Stimulated activated CD8-positive, alpha-beta memory T cell treated with anti-CD3 and anti-CD28 coated beads, Interleukin-7, amount 100 ng/mL, for 48 hours (primary cell): ENCODE measurements at places on chromosomes 12 and 14.

- no peak for DNase-seq
Observed at GRCh38 chr12:105580821-105581352, 250.4 kb downstream of the C12orf75 start.

GRCh38 chr12:8816448-8817050 lies 5.9 kb upstream of the A2ML1 start:
- DNase-seq = no peak

- DNase-seq = no peak
Observed at GRCh38 chr12:53048033-53048779, 1.7 kb upstream of the TNS2 start.

- DNase-seq = no peak
Observed at GRCh38 chr12:24496755-24497154, 452.1 kb downstream of the BCAT1 start.

DNA sequence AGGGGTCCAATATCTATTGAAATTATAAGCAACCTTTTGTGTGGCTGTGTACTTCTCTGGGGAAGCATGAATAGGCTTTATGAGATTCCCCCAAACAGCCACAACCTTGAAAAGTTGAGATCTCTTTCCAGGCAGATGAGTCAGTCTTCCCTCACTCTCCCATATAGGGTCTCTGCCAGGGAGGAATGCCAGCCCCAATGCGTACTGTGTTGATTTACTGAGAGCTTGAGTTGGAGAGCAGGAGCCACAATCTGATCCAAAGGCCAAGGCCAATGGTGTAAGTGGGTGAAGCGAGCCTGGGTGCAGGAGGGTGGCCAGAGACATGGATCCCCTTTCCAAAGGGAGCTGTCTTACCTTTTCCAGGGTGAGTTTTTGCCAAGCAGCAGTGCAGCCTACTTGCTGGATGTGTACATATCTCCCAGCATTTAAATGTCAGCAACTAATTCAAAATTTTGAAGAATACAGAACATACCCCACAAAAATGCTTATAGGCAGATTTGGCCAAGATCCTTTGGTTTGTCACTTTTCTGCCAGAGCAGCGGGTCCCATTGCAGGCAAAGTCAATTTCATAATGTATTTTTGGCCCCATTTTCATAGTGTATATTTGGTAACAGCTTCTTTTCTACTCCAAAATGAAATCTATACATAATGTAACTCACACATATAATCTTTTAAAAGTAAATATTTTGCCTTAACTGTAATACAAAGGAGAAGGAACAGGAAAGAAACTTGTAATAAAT lies 88.2 kb downstream of the TBC1D30 start:
- DNase-seq = no peak

DNA sequence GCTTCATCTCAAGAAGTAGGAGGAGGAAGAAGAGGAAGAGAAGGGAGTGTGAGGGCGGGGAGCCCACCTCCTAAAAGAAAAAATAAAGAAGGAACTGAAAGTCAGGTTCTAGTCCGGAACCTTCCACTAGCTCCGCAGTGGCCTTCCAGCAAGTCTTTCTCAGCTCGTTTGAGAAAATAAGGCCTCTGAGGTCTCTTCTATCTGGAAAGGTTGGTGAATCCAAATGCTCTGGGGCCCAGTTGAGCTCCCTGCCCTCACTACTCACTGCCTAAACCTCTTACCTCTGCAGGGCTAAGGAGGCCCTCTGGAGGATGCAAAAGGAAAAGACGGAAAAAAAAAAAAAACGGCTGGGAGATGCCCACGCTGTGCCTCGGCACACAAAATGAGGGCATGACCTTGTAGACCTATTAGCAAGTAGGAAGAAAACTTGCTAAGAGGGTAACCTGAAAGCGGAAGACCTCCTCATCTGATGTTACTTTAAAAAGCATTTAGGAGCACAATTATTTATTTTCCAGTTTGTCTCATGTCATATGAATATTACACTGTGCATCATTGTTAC lies 35.9 kb downstream of the FBLN5 start:
- no peak for DNase-seq

- no peak for DNase-seq
Observed at GRCh38 chr12:11651381-11651780, 1.9 kb downstream of the ETV6 start.

DNA sequence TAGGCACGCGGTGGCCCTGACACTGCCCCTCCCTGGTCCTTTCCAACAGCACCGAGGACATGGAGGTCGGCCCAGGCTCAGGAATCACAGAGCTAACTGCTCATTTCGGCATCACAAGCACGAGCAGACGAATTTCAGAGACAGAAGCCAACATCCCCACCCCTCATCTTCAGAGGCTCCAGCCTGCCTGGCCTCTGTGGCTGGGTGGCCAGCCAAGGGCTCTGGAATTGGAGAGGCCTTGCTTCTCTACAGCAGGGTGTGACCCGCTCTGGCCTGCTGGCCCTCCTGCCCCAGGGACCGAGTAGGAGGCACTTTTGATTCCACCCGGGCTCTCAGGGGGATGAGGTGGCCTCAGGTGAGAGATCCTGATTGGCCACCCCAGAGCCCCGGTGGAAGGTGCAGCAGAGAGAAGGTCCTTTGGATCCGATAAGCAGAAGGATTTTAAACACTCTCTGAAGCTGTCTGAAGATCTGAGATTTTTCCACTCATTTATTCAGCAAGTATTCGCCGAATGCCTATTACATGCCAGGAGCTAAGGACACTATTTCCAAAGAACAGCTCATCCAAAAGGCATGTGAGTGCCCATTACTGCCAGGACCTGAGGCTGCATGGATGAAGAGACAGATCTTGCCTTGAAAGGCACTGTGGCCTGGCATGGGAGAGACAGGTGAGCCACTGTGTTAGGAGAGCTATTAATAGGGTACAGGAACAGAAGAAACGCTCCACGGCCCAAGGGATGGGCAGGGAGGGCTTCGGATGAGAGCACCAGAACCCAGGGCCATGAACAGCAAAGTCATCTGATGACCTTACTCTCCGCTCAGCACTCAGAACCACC lies 10.2 kb downstream of the BAG5 start:
- no peak for DNase-seq

GRCh38 chr14:90475298-90475697 lies 78.5 kb downstream of the CALM1 start:
- DNase-seq = no peak

GRCh38 chr14:105844810-105845724 lies 318.7 kb downstream of the TMEM121 start:
- DNase-seq = no peak

DNA sequence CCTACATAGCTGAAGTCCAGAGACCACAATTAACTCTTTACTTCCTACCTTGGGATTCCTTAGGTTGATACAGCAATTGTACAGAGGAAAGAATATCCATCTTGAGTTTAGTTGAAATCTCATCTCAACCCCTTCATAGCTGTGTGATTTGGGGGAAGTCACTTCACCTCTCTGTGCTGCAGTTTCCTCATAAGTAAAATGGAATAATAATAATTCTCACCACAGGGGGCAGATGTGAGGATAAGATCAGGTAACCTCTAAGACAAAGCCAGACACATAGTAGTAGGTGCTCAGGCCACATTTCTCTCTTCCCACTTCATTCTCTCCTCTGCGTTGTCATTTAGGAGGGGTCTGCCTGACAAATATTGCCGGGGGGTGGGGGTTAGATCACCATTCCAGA lies 6.7 kb downstream of the FOXN4 start:
- DNase-seq = no peak

DNA sequence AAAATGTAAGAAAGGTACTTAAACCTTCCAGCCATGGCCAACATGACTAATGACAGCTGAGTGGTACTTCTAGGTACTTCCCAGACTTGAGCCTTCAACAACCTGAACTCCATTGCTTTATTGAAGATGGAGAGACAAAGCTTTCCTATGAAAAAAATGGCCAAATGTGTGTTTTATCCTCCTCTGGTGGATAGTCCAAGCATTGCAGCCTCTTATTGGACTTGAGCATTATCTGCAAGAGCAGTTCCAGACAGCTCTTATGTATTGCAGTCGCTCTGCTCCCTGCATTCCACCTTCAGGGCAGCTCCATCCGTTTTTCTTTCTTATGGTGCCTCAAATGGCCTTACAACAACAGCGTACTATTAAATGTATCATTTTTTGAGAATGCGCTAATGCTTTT lies 588.2 kb downstream of the NRXN3 start:
- DNase-seq = no peak

DNA sequence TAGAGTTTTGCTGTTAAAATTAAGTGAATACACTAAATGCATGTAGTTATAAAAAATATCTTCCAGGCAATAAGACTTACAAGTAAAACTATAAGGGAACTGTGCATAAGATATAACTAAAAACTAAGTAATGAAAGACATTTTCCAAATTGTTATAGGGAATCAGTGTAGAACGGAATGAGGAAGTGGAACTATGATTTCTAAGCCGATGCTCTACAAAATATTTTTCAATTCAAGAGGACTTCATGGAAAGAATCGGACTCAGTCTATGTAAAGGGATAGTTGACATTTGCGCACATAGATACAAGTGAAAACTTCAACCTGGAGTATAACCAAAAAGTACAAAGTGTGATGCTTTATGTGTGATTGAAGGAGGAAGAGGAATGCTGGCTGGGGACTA lies 40.1 kb upstream of the KIF21A start:
- DNase-seq = no peak

- no peak for DNase-seq
Observed at GRCh38 chr12:69466867-69467266, 3.3 kb upstream of the FRS2 start.

GRCh38 chr14:101844219-101844618 lies 82.7 kb downstream of the PPP2R5C start:
- DNase-seq = no peak

GRCh38 chr14:97311411-97311810 lies 514.2 kb downstream of the VRK1 start:
- DNase-seq = no peak

- DNase-seq = no peak
Observed at GRCh38 chr12:109612975-109613502, 39.4 kb downstream of the MVK start.

- DNase-seq = no peak
Observed at GRCh38 chr12:6963016-6963731, 7.3 kb downstream of the PHB2 start.

GRCh38 chr12:108425238-108425795 lies 86.2 kb upstream of the CMKLR1 start:
- no peak for DNase-seq

- no peak for DNase-seq
Observed at GRCh38 chr12:51401900-51402299, 10.7 kb upstream of the GALNT6 start.

- DNase-seq = no peak
Observed at GRCh38 chr12:60094436-60094835, 498.6 kb downstream of the SLC16A7 start.

- DNase-seq = no peak
Observed at GRCh38 chr12:90071996-90072395, 363.4 kb upstream of the ATP2B1 start.

DNA sequence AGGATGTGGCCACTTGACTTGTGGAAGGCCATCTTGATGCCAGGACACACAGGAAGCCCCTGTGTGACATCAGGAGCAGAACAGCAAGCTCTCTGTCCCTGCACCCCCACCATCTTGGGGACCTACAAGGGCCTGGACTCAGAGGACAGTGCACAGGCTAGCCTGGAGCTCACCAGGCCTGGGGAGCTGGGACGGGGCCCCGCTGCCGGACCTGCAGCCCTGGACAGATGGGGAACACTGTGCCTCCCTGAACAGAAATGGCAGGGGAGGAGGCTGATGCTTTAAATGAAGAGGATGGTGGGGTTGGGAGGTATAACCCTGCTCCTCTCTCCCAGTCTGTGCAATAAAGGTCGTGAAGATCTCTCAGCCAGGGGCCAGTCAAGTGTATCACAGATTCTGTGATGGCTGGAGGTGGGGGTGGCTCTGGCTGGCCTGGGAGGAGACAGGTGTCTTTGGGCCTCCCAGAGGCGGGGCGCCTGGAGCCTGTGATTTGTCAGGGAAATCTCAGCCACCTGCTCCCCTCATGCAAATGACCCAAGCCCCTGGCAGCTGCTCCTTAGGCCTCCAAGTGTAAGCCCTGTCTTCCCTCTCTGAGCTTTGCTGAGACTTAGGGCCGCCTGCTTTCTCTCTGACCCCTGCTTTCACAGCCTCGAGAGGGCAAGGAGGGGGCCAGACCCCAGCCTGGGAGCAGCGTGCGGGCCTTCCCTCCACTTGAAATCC lies 1.1 kb upstream of the GNB3 start:
- no peak for DNase-seq

DNA sequence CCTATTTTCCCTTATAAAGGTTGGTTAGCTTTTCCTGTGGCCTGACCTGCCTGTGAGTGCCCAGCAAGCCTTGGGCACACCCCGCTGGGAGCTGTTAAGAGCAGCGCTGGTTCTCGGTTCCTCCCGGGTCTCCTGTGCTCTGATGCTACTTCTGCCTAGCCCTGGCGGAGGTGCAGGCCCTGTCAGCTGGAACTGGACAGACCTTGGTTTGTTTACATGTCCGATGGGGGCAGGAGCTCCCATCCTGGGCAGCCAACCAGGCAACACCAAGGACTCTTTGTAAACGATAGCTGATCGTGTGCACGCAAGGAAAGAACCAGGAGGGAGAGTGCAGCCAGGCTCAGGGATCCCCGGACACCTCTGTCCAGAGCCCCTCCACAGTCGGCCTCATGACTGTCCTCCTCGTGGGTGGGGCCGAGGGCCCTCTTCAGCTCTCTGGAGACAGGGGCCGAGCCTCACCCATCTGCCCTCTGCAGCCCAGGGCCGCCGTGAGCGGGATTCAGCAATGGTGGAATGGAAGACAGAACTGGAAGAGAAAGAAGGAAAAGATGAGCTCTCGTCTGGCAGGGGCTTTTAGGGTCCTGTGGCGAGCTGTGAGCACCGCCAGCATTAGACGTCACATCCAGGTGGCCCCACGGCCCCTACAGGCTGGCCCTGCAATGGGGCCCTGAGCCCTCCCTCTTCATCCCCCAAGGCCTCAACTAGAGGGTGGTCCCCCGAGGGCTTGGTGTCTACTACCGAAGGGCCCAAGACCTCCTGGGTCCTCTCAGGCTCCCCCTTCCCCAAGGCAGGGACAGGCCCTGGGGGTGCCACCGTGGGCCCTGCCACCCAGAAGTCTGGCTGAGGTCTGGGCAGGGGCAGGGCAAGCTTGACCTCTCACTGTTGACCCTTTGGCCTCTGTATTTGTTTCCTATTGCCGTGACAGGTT lies 12.3 kb downstream of the TNFAIP2 start:
- DNase-seq = no peak

- no peak for DNase-seq
Observed at GRCh38 chr14:21923820-21924219, 250.2 kb upstream of the OR4E1 start.

DNA sequence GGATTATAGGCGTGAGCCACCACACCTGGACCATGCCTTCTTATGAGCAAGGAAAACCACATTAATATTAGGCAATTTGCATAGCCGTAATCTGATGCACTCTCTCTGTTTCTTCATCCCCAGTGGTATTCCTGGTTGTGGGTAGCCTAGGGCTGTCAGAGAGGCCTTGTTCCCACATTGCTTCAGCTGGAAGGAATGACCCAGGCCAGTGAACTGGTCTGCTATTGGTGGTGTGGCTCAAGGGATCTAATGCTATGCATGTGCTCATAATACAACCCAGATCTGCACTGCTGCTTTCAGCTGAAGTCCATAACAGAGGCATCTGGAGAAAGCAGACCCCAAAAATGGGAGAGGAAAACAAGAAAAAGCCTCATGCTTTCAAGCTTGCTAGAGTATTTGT lies 33.1 kb upstream of the G2E3 start:
- no peak for DNase-seq

GRCh38 chr14:20687362-20688166 lies 1.0 kb upstream of the ANG start:
- DNase-seq = no peak
